Globus pallidus (tissue), 1 donor: ENCODE measurements at places on chromosomes 1 and 21.

- no peak for DNase-seq
These were observed 848 bp downstream of the CTTNBP2NL start for GRCh38 chr1:112396653-112397471.

GRCh38 chr1:47703156-47703825, 265.4 kb downstream of the FOXD2 start:
- DNase-seq, result no peak

DNA sequence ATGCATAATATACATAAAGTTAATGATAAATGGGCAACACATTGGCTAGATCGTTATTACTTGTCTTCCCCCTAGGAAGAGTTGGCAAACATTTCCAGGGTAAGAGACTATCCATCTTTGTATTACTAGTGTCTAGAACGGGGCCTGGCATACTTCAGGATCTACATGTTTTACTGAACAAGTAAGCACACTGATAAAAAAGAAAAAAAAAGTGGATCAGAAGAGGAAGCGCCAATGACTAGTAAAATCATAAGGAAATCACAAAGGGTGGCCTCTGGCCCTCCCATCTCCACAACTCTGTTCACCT, 482 bp downstream of the TM2D1 start:
- no peak for DNase-seq

- no peak for DNase-seq
These were observed 78.5 kb upstream of the CAMK1G start for GRCh38 chr1:209505044-209505443.

- peak; percentile 29 for DNase-seq
These were observed 20.9 kb downstream of the BATF3 start for GRCh38 chr1:212678456-212679410.

DNA sequence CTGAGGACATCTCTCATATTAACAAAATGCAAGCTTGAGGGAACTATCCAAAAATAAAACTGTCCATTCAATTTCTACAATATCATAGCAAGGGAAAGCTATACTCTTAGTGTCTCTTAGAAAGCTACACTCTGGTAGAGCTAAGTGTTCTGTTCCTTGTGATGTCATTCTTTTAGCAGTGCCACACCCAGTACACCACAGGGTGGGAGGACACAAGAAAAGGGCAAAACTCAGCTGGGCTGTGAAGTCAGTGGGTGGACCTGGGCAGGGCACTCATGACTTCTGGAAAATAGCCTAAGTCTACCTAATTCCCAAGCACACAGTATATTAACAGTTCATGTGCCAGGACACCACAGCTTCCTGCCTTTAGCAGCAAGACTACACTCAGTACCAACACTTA, 42.2 kb upstream of the TNFSF4 start:
- no peak for DNase-seq

GRCh38 chr1:67745875-67746698, 61.1 kb downstream of the GADD45A start:
- no peak for DNase-seq
